ENCODE measurements at places on chromosomes 1 and 21.

- no peak for DNase-seq
Measured at GRCh38 chr1:66770694-66771093, 18.4 kb downstream of the DYNLT5 start.

- no peak for DNase-seq
Measured at GRCh38 chr1:221076391-221076811, 197.2 kb downstream of the HLX start.

DNA sequence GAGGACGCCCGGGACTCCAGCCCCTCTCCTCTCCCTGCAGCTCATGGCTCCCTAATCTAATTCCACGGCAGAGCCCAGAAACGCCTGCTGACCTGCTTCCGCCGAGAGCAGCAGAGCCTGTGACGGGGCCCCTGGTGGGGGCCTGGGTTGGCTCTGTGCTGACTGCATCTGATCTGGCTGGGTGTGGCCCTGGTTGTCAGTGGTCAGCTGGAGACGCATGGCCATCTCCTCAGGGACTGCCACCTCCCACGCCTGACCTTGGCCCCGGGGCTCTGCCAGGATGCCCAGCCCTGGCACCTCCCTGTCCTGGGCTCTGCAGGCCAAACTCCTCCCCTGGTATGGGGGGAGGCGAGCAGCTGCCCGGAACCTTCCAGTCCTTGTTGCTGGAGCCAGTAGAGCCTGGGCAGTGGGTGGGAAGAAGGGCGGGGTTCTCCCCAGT is 1.1 kb upstream of the PLCH2 start:
- no peak for DNase-seq

DNA sequence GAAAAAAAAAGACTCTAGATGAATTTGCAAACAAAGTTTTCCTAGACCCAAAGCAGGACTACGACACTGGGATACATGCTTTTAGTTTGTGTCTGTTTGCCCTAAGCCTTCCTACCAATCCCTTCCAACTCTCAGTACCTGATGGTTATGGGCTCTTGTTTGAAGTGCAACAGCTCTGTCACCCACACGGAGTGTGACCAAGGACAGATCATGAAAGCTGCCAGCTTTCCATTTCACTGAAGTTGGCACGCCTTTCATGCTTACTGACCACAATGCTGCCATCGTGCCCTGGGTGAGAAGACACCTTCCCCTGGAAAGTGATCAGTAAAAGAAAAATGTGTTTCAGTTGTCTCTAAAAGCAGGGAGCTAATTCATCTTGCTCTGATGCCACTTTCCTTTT is 312.5 kb upstream of the PTBP2 start:
- DNase-seq = no peak

DNA sequence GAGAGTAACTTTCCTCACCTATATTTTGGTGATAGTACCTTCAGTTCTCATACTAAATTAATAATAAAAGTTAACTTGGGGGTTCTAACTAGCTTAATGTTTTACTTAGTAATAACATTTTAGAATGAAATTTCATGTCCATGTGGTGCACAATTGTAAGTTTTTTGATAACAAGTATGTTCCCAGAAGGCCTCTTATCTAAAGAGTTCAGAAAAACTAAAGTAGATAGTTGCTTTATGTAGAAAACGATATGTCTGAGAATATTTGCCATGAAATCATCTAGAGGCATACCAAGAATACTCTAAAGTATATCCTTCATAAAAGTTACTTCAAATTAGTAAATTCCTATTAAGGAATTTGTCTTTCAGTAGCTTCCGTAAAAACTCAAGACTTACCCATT is 10.2 kb upstream of the ADCY10 start:
- DNase-seq = no peak

GRCh38 chr1:59733443-59734141 is 81.2 kb upstream of the HOOK1 start:
- DNase-seq = no peak

DNA sequence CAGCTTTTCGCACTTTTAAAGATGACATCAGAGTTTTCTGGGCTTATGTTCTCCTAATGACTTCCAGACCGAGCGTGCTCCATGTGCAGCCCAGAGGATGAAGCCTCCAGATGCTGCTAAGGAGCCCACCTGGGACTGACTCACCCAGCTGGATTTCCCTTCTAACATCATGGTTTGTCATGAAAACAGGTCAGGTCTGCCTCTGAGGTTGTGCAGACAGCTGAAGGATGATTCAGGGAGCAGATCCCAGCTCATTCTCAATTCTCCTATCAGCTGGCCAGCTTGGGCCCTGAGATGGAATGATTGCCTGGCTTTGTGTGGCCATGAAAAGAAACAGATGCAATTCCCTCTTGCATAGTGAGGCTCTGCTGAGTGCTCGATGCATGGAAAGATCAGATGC is 123.9 kb upstream of the DUSP10 start:
- DNase-seq = peak; percentile 29

DNA sequence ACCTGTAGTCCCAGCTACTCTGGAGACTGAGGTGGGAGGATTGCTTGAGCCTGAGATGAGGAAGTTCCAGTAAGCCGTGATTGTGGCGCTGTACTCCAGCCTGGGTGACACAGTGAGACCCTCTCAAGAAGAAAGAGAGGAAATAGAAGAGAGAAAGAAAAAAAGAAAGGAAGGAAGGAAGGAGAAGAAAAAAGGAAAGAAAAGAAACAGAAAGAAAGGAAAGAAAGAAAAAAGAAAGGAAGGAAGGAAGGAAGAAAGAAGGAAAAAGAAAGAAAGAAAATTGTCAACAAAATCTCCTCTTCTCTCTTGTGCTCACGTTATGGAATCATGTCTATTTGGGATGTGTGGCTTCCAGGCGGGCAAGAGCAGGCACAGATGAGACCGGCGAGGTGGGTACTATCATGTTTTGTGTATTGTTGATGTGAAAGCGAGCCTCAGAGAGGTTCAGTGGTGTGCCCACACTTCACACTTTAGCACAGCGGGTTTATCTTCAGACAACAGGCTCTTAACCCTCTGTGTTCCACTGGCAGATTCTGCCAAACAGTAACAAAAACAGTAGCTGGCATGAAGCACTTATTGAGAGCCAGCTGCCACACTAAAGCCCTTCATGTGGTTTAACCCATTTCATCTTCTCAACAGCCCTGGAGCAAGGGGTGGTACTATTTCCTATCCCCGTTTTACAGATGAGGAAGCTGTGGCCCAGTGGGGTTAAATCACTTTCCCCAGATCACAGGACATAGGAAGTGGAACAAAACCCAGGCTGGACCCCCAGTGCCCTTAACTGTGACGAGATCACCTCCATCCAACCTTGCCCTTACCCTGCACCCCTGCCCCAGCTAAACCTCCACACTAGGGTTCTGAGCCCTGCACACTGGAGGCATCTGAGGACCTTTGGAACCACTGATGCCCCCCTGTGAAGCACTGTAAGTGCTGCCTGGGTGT is 94.7 kb upstream of the TARDBP start:
- no peak for DNase-seq

DNA sequence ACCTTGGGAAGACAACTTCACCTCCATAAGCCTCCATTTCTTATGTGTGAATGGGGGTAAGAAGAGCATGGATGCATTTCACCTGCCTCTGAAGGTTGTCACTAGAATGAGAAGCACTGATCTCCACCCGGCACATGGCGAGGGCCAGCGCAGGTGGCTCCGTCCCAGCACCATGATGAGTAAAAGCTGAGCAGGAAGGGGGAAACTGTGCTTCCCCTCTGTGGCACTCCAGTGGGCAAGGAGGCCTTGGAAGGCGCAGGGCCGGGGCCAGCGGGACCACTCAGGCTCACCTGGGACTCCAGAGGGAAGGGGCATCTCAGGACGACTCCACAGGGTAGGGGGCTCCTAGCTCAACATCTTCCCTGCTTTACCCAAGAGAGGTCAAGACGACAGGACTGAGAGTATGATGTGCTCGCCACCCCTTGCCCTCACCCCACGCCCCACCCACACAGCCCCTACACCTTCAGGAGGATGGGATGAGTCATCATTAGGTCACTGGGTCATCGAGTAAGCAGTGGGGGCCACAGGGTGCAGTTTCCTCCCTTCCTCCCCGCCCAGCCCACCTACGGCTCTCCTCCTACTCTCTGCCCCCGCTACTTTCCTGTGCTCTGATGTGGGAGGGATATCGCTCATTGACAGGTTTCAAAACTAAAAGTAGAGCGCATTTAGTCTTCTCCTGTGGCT is 112.1 kb downstream of the HIVEP3 start:
- DNase-seq = no peak

DNA sequence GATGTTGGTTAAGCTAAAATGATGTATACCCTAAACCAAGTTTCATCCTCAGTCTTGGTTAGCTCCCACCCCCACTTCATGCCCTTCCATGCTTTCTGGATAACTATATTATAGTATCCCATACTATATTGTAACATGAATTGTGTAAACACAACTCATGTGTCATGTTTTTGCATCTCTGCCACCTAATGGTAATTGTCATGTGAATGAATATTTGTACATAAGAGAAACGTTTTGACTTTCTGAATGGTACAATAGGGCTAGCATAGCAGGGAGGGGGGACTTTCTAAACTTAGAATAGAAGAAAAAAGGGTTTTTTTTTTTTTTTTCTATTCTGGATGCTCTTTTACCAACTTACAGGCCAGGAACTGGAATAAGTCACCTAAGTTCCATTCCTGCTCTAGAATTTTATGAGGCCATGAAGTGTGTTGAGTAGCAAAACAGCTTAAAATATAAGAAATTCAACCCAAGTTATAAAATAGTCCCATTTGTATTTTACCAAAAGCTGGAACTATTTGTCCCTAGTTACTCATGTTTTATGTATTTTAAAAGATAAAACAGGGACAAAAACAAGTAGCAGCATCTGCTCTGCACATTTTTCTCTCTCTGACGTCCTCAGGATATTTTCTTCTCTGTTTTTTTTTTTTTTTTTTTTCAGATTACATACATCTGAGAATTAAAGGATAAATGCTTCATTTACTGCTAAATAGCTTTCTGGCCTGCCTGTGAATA is 77.4 kb downstream of the HLX start:
- no peak for DNase-seq

GRCh38 chr1:220511179-220511578 is 16.8 kb upstream of the MARK1 start:
- peak; percentile 74 for DNase-seq

- DNase-seq = no peak
Measured at GRCh38 chr1:107692580-107693345, 272.2 kb downstream of the VAV3 start.

DNA sequence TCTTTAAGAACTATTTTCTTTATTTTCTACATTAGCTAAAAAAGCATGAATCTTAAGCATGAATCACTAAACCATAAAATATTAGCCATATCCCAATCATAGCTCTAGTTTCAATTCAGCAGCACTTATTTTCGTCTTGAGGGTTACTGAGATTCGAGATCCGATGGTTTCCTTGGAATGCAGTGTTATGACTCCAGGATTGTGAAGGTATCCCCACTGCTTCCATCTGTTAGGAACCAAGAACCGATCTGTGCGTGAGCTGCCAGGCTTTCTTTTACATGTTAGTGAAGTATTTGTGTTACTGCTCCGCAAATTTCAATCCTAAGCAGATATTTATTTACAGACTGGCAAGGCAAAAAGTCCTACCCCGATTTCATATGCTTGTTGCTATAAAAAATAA is 18.8 kb downstream of the TNFRSF9 start:
- no peak for DNase-seq
